ENCODE measurements at places on chromosomes 13 and 19.
A peak's percentile ranks its signal among the peaks of the same experiment; 100 is the strongest.

DNA sequence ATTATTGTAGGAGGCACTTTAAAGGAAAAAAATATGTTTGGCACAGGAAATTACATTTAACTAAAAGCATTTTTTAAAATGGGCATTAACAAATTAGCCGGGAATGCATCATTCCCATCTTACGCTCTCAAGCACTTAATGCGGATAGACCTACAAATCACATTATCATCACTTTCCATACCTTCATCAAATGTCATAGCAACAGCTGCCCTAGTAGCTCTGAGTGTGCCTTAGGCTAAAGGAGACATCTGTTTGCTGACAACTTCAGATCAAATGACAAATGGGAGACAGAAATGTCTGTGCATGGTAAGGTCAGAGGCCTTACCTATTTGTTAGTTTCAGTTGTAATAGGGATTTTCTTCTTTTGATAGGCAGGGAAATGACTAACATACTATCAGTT is 773.2 kb upstream of the SLC10A2 start:
- no peaks in the 10 kb centered on the region for H3K4me1 ChIP-seq
- DNase-seq = no peak
- no peak overlapping the region for H3K4me3 ChIP-seq
- no peaks in the 10 kb centered on the region for H3K36me3 ChIP-seq
- H3K27me3 ChIP-seq = no peaks in the 10 kb centered on the region

- H3K4me3 ChIP-seq = no peak overlapping the region
- DNase-seq = no peak
- H3K27me3 ChIP-seq = no peaks in the 10 kb centered on the region
- no peak overlapping the region for H3K27ac ChIP-seq
These were observed 236.2 kb upstream of the HTR2A start for GRCh38 chr13:47133011-47133445.

GRCh38 chr13:67950603-67951002 is 720.5 kb upstream of the PCDH9 start:
- no peak overlapping the region for H3K27ac ChIP-seq
- no peaks in the 10 kb centered on the region for H3K36me3 ChIP-seq
- H3K4me1 ChIP-seq = no peaks in the 10 kb centered on the region
- DNase-seq = no peak
- no peaks in the 10 kb centered on the region for H3K27me3 ChIP-seq
- no peak overlapping the region for H3K4me3 ChIP-seq

- no peak overlapping the region for H3K4me3 ChIP-seq
- no peak for DNase-seq
- no peaks in the 10 kb centered on the region for H3K4me1 ChIP-seq
These were observed 1103.0 kb downstream of the EFNB2 start for GRCh38 chr13:105432438-105432837.

GRCh38 chr19:55352549-55353145 is 1.9 kb downstream of the COX6B2 start:
- H3K4me3 ChIP-seq = no peak overlapping the region
- no peaks in the 10 kb centered on the region for H3K27me3 ChIP-seq
- H3K27ac ChIP-seq = no peak overlapping the region
- H3K4me1 ChIP-seq = peaks cover 13% of the 10 kb centered on the region

DNA sequence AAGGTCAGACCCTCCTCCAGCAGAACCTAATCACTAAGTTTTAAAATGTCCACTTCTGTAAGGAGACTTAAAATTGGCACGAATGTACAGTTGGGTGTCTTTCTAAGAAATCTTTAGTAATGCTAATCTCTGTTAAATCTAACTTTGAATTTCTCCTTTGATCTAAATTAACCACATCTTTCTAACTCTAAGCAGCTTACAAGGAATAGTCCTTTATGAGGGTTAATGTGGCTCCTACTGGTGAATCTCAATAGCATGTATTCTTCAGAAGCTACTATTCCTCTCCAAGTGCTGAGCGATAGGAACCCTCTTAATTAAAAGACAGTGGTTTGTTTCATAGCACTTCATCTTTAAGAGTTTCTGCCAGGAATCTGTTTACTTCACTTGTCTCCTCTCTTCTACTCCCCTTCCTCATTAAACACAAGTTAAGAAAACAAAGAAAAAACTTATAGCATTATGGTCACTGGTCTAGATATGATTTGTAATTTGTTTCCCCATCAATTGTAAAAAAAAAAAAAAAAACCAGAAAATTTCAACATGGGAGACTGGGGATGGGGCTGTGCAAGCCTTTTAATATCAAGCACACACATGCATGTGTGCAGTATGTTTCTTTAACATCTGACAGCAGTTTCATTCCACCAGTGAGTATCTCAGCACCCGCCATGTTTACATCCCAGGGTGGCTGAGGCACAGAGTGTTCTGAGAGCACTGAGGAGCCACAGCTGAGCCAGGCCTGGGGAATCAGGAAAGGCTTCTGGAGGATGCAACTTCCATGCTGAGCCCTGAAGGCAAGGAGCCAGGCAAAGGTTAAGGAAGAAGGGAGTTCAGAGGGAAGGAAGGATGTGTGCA is 57.7 kb downstream of the ATP7B start:
- no peak for DNase-seq
- no peaks in the 10 kb centered on the region for H3K36me3 ChIP-seq
- no peak overlapping the region for H3K27ac ChIP-seq
- no peak overlapping the region for H3K4me3 ChIP-seq

DNA sequence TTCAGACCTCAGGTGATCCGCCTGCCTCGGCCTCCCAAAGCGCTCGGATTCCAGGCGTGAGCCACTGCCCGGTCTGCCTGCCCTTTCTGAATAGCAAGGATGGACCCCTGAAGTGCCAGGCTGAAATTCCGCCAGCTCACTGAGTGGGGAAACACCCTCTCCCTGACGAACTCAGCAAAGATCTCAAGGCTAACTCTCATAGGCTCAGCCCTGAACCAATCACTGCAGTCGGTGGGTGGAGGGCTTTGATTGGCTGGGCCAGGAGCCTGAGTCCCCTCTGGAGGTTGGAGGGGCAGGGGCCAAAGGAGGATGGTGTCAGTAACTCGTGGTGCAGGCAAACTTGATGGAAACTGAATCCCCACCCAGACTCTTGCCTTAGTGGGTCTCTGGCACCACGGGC is 11.2 kb upstream of the COMP start:
- H3K4me1 ChIP-seq = no peaks in the 10 kb centered on the region
- DNase-seq = no peak
- H3K36me3 ChIP-seq = no peaks in the 10 kb centered on the region
- no peaks in the 10 kb centered on the region for H3K27me3 ChIP-seq
- no peak overlapping the region for H3K27ac ChIP-seq

DNA sequence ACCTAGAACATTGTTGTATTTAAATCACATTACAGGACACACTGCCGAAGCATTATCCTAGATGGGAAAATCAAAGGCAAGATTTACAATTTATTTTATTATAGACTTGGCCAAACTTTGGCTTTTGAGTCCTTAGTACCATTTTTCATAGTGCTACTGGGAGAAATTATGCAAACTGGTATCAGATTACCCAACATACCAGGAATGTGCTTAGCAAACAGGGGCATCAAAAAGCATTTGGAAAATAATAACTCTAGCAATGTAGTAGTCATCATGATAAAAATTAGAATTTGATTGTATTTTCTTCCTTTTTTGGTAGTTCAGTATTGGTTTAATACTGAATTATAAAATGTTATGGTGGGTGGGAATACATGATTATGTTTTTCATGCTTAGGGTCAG is 34.0 kb downstream of the GPC6 start:
- H3K4me3 ChIP-seq = no peak overlapping the region
- H3K27me3 ChIP-seq = no peaks in the 10 kb centered on the region
- peak overlapping the region; percentile 88 for H3K27ac ChIP-seq
- DNase-seq = no peak

GRCh38 chr19:57689750-57690149 is 8.0 kb downstream of the ZNF551 start:
- DNase-seq = no peak
- peaks cover 57% of the 10 kb centered on the region for H3K36me3 ChIP-seq
- peak overlapping the region; percentile 8 for H3K27ac ChIP-seq
- H3K4me3 ChIP-seq = no peak overlapping the region
- no peaks in the 10 kb centered on the region for H3K27me3 ChIP-seq
- H3K4me1 ChIP-seq = no peaks in the 10 kb centered on the region

DNA sequence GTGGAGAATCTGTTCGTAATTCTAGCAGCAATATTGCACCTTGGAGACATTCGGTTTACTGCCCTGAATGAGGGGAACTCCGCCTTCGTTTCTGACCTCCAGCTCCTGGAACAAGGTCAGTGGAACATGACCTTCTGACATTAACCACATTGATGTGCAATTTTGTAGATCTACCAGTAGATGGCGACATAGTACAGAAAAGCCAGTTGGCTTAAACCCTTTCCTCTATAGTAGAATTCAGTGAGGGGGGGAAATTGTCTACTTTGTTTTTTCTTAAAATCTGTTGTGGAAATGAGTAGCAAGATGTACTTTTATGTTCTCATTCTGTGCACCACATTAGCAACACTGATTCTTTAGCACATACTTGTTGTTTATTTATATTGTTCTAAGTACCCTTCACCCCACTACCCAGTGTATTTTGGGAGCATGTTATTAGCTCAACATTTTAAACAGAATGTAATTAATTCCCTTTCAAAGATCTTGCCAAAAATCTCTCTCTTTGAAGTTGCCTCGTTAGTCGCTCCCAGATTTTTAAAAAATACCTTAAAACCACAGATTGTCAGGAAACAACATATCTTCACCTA is 332.2 kb downstream of the MYO16 start:
- no peaks in the 10 kb centered on the region for H3K36me3 ChIP-seq
- H3K4me3 ChIP-seq = no peak overlapping the region
- peak overlapping the region; percentile 87 for H3K27ac ChIP-seq
- H3K27me3 ChIP-seq = no peaks in the 10 kb centered on the region
- H3K4me1 ChIP-seq = peaks cover 35% of the 10 kb centered on the region

GRCh38 chr19:9565900-9566705 is 18.2 kb downstream of the ZNF121 start:
- no peak for DNase-seq
- H3K4me1 ChIP-seq = no peaks in the 10 kb centered on the region
- no peak overlapping the region for H3K27ac ChIP-seq
- H3K36me3 ChIP-seq = peaks cover 97% of the 10 kb centered on the region

- no peaks in the 10 kb centered on the region for H3K4me1 ChIP-seq
- no peaks in the 10 kb centered on the region for H3K36me3 ChIP-seq
- no peak overlapping the region for H3K4me3 ChIP-seq
- H3K27ac ChIP-seq = no peak overlapping the region
- DNase-seq = no peak
- peaks cover 12% of the 10 kb centered on the region for H3K27me3 ChIP-seq
These were observed 213.2 kb upstream of the EDNRB start for GRCh38 chr13:78131811-78132210.

DNA sequence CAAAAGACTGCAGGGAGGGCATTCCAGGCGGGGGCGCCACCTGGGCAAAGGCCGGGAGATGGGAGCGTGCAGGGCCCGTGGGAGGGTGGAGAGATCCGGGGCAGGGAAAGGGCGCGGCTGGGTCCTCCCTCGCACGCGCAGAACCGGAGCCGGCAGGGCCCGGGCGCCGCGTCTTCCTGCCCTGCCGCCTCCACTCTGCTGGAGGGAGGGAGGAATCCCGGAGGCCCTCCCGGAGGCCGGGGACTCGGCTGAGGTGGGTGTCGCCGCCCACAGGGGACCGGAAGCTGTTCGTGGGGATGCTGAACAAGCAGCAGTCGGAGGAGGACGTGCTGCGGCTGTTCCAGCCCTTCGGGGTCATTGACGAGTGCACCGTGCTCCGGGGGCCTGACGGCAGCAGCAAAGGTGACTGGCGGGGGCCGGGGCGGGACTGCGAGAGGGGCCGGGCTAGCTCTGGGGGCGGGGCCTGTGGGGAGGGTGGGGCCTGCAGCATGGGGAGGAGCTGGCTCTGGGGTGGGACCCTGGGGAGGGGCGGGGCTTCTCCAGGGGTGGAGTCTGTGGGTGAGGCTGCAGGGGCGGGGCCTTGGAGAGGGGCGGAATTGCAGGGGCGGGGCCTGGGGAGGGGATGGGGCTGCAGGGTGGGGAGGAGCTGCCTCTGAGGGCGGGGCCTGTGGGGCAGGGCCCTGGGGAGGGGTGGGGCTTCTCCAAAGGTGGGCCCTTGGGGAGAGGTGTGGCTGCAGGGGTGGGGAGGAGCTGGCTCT is 51.3 kb downstream of the CELF5 start:
- peaks cover under 1% of the 10 kb centered on the region for H3K27me3 ChIP-seq
- peak overlapping the region; percentile 33 for H3K4me3 ChIP-seq
- H3K36me3 ChIP-seq = no peaks in the 10 kb centered on the region
- H3K4me1 ChIP-seq = no peaks in the 10 kb centered on the region

GRCh38 chr13:113972451-113973217 is 1.2 kb downstream of the C13orf46 start:
- H3K4me3 ChIP-seq = no peak overlapping the region
- peak; percentile 40 for DNase-seq
- H3K36me3 ChIP-seq = no peaks in the 10 kb centered on the region
- H3K27me3 ChIP-seq = no peaks in the 10 kb centered on the region
- peaks cover 22% of the 10 kb centered on the region for H3K4me1 ChIP-seq

GRCh38 chr13:84118839-84119409 is 236.7 kb upstream of the SLITRK1 start:
- no peaks in the 10 kb centered on the region for H3K36me3 ChIP-seq
- no peak overlapping the region for H3K4me3 ChIP-seq
- DNase-seq = no peak
- peaks cover 5% of the 10 kb centered on the region for H3K4me1 ChIP-seq
- H3K27me3 ChIP-seq = no peaks in the 10 kb centered on the region
- no peak overlapping the region for H3K27ac ChIP-seq

- DNase-seq = no peak
- H3K27ac ChIP-seq = no peak overlapping the region
- H3K27me3 ChIP-seq = no peaks in the 10 kb centered on the region
These were observed 20.0 kb downstream of the SIN3B start for GRCh38 chr19:16849168-16849567.

GRCh38 chr19:29564574-29565005 is 38.8 kb downstream of the VSTM2B start:
- no peak overlapping the region for H3K4me3 ChIP-seq
- no peaks in the 10 kb centered on the region for H3K36me3 ChIP-seq
- DNase-seq = no peak

DNA sequence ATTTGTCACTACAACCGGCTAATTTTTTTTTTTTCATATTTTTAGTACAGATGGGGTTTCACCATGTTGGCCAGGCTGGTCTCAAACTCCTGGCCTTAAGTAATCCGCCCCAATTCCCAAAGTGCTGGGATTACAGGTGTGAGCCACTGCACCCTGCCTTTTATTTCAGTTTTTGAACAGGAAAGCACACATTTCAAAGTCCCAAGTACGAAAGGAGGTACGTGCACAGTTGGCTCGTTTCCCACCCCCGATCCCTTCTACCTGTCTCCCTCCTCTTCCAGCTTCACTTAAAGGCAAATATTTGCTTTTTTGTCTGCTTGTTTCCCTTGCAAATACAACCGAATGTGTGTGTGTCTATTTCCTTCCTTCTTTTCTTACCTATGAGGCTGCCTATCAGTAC is 30.5 kb downstream of the ZIC5 start:
- H3K4me3 ChIP-seq = no peak overlapping the region
- H3K27me3 ChIP-seq = no peaks in the 10 kb centered on the region
- no peak overlapping the region for H3K27ac ChIP-seq
- no peak for DNase-seq
- H3K36me3 ChIP-seq = no peaks in the 10 kb centered on the region

GRCh38 chr19:39796000-39796498 is 17.4 kb downstream of the LEUTX start:
- no peak overlapping the region for H3K27ac ChIP-seq
- peaks cover 19% of the 10 kb centered on the region for H3K27me3 ChIP-seq
- DNase-seq = no peak
- no peak overlapping the region for H3K4me3 ChIP-seq

Data from RWPE2 (cell line).